Epithelial cell of proximal tubule (primary cell): ENCODE measurements at places on chromosomes 6 and 20. TPM values are rescaled to one million over a fixed set of nuclear protein-coding genes. Genes with fewer than 3 reads are reported as not detected.

- no peak for DNase-seq
Measured at GRCh38 chr6:6911391-6911790, 196.4 kb upstream of the RREB1 start.

DNA sequence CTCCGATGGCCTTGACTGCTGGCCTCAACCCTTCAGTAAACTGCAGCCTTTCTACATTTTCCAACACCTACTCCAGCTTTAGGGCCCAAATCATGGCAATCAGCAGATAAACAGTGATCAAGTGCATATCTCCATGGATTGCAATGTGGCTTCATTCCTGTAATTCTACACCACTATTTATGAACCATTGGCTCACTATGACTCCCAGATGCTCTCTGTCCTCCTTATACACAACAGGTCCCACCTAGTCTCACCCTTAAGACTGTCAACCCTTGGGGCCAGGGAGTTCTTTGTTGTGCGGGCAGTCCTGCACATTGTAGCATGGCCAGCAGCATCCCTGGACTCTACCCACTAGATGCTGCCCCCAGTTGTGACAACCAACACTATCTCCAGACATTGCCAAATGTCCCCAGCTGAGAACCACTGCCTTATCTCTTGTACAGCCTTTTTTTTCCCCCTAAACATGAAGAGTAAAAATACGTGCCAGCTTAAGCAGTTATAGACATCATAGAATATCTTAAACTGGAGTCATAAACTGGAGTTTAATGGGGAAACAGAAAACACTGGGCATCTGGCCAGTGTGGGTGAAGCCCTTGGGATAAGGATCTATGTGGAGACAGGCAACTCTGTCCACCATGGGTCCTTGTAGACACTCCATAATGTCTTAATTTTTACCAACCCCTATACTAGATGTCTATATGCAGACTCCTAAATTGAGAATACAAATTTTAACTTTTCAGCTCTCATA lies 21.1 kb downstream of the MRPL14 start:
- no peak for DNase-seq

GRCh38 chr6:18386298-18386976 lies 713 bp upstream of the RNF144B start:
- no peak for DNase-seq

DNA sequence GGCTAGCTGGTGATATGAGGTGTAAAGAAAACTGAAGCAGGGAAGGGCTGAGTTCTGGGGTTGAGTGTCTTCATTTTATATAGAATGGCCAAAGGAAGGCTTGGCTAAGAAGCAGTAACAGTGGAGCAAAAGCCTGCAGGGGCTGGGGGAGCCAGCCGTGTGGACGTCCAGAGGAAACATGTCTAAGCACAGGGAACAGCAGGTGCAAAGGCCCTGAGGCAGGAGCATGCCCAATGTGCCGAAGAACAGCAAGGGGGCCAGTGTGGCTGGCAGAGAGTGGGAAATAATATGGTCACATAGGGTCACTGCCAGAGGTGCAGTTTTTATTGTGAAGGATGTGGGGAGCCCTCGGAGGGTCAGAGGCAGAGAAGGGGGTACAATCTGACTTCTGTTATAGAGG lies 60.5 kb upstream of the KCNG1 start:
- no peak for DNase-seq

DNA sequence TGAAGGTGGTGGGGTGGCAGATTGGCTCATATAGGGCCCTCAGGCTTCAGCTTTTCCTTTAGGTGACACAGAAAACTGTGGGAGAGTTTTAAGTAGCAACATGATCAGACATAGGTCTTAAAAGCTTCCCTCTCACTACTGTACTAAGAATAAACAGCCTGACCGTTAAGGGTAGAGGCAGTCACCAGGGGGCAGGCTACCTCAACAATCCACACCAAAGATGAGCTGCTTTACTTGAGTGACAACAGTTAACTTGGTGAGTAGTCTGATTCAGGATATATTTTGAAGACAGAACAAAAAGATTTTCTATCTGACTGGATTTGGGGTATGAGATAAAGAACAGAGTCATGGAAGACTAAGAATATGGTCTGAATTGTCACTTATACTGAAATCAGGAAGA lies 193.1 kb upstream of the SHLD1 start:
- DNase-seq, result peak; percentile 9

- no peak for DNase-seq
Measured at GRCh38 chr6:101401792-101402621, 8.5 kb downstream of the GRIK2 start.

NRSN1 gene
- total RNA-seq, result not detected in 2 replicates

DNA sequence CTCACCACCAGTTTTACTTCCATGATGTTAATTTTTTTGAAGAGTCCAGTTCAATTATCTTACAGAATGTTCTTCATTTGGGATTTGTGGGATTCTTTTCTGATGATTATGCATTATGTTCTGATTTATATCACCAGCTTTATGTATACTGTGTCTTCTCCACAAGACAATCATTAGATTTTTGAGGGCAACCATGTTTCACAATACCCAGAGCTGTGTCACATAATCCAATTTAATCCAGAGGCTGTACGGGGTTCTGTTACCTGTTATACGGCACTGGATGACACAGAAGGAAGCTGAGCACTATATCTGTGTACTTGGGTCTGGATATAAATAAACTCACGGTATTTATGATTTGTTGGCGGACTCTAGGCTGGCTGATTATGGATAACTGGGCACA lies 41.6 kb upstream of the RPN2 start:
- no peak for DNase-seq

ABHD16B gene
- total RNA-seq, result not detected in 2 replicates

- no peak for DNase-seq
Measured at GRCh38 chr6:106870824-106871717, 103.5 kb downstream of the CD24 start.

- DNase-seq, result no peak
Measured at GRCh38 chr6:167704396-167704901, 122.3 kb upstream of the AFDN start.

COL11A2 gene
- 0.06 and 0.07 TPM in 2 replicates for total RNA-seq

DNA sequence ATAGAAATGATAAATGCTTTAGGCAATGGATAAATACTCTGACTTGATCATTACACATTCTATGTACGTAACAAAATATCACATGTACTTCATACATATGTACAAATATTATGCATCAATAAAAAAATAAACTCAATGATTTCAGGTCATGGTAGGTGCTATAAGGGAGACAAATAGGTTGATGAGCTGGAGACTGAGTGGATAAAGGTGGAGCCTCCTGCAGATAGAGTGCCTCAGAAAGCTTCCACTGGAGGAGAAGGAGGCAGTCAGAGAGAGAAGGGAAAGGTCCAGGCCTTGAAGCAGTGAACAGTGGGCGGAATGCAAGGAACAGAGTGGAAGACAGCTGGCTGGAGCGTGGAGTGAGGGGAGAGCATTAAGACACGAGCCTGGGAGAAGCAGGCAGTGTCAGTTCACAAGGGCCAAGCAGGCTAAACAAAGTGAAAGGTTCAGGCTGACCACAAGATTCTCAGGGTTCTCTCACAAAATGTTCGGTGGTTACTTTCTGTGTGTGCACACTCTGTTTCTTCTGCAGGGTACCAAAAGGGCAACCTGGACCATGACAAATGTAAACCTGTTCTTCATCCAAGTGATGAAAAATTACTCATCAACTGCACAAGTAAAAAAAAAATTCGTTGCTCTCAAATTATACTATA lies 55.9 kb upstream of the SEC63 start:
- DNase-seq, result no peak

GRCh38 chr20:24969186-24970029 lies 20.3 kb downstream of the CST7 start:
- no peak for DNase-seq

- no peak for DNase-seq
Measured at GRCh38 chr6:53026526-53026925, 31.4 kb upstream of the GSTA4 start.

DNA sequence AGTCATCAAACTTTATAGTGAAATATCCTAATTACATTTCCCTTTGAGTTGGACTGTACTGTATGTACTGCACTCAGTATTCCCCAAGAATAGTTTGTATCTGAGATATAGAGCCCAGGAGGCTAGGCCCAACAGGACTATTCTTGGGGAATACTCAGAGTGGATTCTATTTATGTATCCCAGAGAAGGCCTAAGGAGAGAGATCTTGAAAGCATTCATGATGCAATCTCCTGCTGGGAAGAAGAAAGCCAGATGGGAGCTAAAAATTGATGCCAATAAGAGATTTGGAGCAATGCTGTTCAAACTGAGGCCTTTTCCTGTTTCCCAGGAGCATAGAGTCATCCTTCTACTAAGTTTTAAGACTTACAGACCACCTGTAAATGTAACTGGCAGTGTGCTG lies 452.1 kb upstream of the PLCB4 start:
- no peak for DNase-seq

SMLR1 gene
- not detected in 2 replicates for total RNA-seq

SLC22A16 gene
- total RNA-seq, result 0.14 TPM in 1 of 2 replicates, not detected in the other

RNF144B gene
- 6.3 and 10.5 TPM in 2 replicates for total RNA-seq

GRCh38 chr6:33783781-33784520 lies 5.0 kb downstream of the LEMD2 start:
- no peak for DNase-seq

DNA sequence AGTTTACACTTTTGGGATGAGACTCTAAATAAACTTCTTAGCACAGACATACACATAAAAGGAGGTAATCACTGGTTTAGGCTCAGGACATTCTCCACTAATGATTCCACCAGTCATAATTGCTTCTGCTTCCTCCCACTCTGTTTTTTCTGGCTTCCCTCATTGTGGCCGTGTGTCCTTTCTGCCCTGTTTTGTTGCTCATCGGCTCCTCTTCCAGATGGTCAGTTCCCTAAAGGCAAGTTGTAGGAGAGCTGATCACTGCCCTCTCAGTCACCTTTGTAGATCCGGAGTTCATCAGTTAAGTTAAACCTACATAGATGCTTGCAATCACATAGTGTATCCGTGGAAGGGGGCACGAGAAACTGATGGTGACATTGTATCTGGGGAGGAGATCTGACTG lies 200.5 kb upstream of the ARG1 start:
- no peak for DNase-seq
